ENCODE measurements at places on chromosomes 1 and 21.

DNA sequence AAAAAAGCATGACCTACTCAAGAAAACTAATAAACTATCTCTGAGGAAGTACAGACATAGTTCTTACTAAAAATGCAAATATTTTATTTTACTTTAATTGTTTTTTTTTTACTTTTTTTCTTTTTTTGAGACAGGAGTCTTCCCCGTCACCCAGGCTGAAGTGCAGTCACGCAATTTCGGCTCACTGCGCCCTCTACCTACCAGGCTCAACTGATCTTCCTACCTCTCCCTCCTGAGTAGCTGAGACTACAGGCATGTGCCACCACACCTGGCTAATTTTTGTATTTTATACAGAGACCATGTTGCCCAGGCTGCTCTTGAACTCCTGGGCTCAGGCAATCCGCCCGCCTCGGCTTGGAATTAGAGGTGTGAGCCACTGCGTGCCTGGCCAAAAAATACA, 1263.1 kb downstream of the KCNT2 start:
- DNase-seq, result no peak

DNA sequence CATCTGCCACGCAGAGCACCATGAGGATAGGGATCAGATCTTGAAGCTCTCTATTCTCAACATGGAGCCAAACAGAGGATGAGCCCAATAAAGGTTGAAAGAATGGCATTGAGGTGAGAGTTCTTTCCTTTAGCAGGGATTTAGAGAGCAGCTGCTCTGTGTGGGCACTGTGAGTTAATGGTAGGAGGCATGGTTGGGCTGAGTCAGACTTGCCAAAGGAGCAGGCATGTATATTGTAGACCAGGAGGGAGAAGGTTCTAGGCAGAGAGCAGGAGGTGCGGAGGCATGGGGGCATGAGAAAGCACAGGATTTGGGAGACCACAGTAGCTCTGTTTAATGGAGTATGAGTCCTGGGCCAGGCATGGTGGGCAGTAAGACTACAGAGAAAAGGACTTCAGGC, 32.0 kb downstream of the TMEM53 start:
- no peak for DNase-seq

GRCh38 chr1:182725259-182726255, 41.2 kb upstream of the RGS8 start:
- no peak for DNase-seq

DNA sequence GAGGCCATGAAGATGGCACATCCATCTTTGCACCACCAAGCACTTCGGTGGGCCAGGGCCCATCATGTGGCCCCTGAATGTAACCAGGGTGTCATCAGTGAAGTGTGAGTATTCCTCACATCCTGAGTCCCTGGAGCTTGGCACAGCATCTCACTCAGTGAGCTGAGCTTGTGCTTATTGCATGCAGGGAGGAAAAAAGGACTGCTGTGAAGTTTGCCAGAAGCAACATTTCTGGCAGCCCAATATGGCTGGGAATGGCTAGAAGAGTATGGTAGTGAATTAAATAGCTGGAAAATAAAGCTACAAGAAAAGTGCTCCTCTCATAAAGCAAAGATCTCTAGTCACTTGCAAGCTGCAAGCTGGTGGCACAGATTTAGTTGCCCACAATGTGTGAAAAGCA, 109.3 kb downstream of the TNFSF18 start:
- no peak for DNase-seq

- DNase-seq, result no peak
These were observed 29.1 kb upstream of the CAPZB start for GRCh38 chr1:19514391-19514831.

- no peak for DNase-seq
These were observed 11.9 kb downstream of the CEP350 start for GRCh38 chr1:179966551-179966950.

GRCh38 chr21:34073749-34074282, 438 bp downstream of the MRPS6 start:
- DNase-seq, result no peak

GRCh38 chr1:241156231-241156965, 200.6 kb downstream of the RGS7 start:
- DNase-seq, result no peak

- no peak for DNase-seq
These were observed 42.1 kb upstream of the NEGR1 start for GRCh38 chr1:72324451-72324850.

GRCh38 chr1:19817160-19817559, 2.1 kb upstream of the RNF186 start:
- no peak for DNase-seq

DNA sequence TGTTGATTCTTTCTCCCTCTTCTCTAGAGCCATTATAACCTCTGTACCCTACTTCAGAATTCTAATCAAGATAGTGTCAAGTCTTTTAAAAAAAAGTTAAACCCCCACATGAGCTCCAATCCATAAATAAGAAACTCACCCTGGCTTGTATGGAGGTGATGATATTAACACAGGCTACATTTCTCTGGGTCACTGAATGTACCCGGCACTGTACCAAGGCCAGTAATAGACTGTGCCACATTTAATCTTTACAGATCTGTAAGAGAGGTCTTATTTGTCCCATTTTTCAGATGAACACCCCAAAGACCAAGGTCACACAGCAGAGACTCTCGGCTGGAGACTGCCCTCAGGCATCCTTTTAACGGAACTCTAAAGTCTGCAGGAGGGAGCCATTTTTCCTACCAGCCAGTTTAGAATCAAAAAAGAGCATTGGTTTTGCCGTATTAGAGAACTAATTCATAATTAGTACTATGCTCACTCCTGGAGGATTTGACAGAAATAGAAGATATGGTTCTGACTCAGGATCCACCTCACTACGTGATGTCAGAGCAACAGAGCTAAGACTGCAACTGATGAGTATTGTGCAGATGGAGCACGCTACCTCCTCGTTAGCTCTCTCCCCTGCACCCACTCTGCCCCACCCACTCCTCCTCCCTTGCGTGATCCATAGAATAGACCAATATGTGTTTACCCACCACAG, 217.2 kb upstream of the HOOK1 start:
- no peak for DNase-seq

GRCh38 chr1:39488012-39488545, 3.4 kb upstream of the BMP8A start:
- DNase-seq, result no peak

- DNase-seq, result no peak
These were observed 54.3 kb upstream of the HSD17B7 start for GRCh38 chr1:162736184-162736583.

DNA sequence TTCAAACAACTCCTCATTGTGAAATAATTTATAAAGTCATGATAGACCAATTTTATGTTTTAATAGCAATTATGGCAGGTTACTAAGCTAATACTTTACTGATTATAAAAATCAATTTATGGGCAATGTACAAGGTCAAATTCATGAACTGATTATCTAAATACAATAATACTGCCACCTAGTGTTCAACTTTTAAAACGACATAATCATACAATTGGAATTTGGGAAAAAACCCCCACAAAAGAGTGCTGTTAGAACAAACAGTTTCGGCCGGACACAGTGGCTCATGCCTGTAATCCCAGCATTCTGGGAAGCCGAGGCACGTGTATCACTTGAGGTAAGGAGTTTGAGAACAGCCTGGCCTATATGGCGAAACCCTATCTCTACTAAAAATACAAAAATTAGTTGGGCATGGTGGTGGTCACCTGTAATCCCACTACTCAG, 14.0 kb downstream of the GTF2B start:
- DNase-seq, result peak; percentile 35

GRCh38 chr1:18870957-18871356, 11.5 kb upstream of the TAS1R2 start:
- DNase-seq, result no peak

DNA sequence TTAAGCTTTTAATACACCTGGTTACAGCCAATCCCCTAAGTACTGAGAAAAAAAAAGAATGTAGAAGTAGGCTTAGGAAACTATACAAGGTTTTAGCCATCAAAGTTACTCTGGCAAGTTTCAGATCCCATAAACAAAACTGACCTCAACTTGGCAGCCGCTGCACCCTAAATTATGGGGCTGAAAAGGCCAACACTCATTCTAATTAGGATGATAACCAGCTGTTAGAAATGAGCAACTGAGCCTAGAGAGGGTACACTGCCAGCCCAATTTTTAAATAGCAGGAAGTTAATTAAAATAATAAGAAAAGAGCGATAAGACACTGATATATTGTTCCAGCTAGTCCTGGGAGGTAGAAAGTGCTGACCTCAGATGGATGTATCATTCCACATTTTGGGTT, 105.7 kb upstream of the VAV3 start:
- DNase-seq, result no peak

GRCh38 chr1:232508130-232508701, 121.7 kb downstream of the SIPA1L2 start:
- DNase-seq, result peak; percentile 97

DNA sequence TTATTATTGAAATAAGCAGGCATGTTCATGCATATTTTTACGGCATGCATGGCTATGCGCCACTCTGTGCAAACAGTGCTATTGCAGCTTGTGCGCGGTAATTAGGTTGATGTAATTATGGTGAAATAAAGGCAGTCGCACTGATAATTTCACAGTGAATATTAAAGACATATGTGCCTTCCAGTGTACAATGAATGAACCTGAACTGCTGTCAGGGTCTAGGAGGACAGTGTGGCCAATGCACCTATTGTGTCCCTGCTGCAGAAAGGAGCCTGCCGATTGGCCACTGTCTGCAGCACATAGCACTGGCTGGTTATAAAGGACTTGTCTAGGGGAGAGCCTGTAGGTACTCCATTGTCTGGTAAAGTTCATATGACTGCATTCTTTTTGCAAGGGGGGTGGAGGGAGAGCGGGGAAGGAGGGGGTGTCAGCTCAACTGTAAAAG, 340.4 kb downstream of the USP25 start:
- DNase-seq, result no peak

DNA sequence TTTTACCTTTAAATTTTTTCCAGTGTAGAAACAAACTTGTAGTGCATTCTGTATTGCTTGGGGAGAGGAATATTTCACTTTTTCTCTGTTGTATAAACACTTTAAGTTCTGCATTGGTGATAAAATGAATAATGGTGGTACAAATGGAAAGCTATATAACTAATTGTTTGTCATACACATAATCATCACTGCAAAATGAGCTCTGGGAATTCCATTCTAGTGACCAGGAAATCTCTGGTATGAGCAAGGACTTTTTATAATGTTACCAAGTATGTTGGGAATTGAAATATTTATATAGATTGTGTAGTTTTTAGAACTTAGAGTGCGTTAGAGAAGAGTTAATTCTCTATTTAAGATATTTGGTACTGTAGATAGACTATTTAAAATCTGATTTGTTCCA, 5.0 kb upstream of the FMN2 start:
- DNase-seq, result no peak

DNA sequence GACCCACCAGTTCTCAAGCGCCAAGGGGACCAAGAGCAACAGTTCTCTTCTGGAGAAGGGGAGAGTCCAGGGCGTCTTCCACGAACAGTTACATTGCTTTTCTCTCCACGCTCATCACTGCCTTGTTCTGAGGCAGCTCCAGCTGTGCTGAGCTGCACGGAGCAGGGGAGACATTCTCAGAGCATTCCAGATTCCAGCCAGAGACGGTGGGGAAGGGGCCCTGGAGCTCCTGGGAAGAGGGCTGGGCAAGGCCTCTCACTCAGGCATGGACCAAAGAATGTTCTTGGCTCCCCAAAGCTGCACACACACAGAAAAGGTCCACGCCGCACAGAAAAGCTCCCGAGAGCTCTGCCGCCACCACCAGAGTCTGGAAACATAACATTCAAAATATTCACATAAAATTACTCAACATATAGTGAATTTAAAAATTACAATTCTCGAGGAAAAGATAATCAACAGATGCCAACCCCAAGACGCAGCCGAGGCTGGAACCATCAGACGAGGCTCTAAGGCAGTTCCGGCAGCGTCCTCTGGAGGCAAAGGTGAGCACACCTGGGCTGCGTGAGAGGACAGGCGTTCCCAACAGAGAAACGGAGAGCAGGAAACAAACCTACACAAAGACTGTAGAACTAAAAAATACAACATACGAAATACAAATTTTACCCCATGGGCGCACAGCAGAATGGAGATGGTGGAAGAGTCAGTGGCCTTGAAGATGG, 40.5 kb downstream of the UBE2G2 start:
- DNase-seq, result no peak

- DNase-seq, result peak; percentile 98
These were observed 12.2 kb downstream of the ADAMTSL4 start for GRCh38 chr1:150561254-150561973.

GRCh38 chr1:143652187-143652586, 319.6 kb downstream of the FAM72C start:
- no peak for DNase-seq

GRCh38 chr21:42107881-42108553, 36.9 kb downstream of the UMODL1 start:
- peak; percentile 52 for DNase-seq

DNA sequence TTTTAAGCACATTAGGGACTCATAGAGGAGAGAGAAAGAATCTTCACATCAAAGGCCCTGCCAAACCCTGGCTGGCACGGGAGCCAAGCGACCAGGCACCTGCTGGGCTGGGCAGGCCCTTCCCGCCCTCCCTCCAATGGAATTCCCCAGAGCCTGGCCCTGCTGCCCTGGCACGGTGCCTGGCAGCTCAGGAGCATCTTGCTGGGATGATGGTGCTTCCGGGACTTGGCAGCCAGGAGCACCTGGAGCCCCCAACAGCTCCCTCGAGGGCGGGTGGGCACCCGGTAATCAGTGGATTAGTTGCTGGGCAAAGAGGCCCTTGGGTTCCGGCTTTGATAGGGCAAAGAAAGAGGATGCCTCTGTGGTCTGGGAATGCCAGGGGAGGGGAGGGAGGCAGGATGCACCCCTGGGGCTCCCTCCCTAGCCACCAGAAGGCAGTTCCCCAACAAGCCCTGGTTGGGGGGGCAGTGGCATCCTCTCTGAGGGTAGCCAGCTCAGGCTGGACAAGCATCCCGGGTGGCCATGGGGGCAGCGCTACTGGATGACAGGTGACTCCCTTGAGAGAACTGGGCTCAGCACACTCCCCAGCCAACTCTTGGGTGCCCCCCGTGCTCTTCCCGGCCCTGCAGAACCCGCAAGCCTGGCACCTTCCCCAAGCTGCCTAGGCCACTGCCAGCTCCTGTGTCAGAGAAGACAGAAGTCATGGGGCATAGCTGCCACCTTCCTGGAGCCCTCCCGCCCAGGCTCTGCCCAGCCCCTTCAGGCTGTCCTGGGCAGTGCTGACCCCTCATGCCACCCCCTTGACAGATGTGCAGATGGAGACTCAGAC, 26.4 kb downstream of the KRTAP10-1 start:
- no peak for DNase-seq

All from RCC 7860 (cell line).